Pons (tissue), 1 donor: ENCODE measurements at places on chromosomes 6 and 20.

GRCh38 chr20:63534427-63534830 is 2.7 kb downstream of the PTK6 start:
- DNase-seq: no peak

GRCh38 chr6:90403489-90404381 is 107.1 kb upstream of the BACH2 start:
- peak; percentile 20 for DNase-seq

DNA sequence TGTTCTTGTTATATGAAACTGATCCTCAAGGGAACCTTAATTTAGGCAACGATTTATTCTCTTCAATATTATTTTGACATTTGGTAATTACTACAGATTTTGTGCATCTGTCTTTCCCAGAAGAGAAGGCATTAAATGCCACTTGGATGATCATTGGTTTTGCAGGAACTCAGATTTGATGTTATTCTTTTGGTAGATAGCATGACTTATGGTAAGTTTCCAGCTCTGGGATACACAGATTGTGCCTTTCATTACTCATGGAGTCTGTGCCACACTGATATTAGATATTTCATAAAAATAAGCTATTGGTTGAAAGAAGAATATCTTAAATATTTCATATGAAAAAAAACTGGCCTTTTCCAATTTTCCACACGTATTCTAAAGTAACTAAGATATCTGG is 120.1 kb downstream of the AIG1 start:
- DNase-seq: no peak

DNA sequence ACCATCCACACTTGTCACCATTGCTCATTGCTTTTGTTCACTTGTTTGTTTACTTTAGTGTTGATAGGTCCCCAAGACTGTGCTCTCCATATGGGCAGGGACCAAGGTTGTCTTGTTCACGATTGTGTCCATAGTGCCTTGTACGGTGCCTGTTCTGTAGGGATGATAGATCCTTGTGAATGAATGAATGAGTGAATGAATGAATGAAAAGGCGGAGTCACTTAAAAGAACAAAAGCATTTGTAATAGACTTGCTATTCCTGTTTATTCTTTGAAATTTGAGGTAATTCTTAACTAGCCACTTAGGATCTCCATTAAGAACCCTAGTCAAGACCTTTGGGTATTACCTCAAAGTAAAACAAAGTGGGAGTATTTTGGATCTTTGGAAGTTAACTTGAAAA is 47.0 kb downstream of the UTRN start:
- DNase-seq: no peak

DNA sequence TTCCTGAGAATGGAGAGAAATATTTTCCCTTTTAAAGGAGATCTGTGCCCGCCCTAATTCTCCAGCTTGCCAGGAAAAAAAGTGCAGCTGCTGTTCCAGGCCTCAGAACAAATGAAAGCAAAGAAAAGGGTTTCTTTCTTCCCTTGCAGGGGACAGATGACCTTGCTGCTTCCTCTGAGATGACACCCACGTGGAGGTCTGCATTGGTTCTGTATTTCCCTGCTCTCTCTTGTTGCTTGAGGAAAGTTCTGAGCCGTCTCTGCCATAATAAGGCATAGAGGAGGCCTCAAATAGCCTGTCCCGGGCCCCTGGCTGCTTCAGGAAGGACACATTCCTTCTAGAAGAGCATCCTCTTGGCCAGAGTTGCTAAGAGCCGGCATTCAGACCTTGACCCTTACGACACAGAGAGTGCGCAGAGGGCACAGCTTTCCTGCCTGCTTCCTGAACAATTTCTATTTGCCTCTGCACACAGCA is 501.8 kb upstream of the SULF2 start:
- peak; percentile 42 for DNase-seq

- no peak for DNase-seq
These were observed 62.8 kb downstream of the TBXT start for GRCh38 chr6:166104872-166105271.

DNA sequence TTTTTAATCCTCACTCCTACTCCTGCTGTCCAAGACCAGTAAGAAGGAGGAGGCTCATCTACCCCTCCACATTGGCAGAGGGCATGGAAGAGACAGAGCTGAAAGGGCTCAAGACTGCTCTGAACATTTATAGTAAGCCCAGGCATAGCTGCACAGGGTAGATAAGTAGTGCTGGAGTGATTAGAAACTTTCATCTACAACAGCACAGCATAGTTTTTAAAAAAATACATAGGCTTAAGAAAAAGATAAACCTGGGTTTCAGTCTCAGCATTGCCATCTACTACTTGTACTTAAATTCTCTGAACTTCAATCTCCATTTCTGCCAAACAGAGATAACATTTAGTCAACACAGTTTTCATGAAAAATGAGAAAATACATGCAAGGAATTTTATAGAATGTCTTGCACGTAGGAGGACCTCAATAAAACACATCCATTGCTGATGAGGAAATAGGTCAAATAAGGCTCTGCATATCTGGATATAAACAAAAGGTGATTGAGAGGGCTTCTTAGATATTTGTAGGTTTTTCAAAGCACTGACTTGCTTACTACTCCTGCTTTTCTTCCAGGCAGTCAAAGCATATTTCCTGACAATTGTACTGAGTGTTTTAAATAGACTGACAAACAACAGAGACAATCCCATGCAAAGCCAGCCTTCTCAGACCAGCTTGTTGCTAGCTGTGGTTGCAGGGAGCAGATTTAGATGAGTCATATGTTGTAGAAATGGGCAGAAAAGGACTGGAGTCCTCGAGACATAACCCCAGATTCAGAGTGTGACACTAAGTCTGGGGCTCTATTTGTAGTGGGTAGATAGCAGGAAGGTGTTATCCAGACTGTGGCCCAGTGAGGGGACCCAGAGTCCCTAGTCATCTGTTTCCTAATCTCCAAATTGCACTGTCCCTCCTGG is 107.4 kb upstream of the TAB2 start:
- DNase-seq: no peak

DNA sequence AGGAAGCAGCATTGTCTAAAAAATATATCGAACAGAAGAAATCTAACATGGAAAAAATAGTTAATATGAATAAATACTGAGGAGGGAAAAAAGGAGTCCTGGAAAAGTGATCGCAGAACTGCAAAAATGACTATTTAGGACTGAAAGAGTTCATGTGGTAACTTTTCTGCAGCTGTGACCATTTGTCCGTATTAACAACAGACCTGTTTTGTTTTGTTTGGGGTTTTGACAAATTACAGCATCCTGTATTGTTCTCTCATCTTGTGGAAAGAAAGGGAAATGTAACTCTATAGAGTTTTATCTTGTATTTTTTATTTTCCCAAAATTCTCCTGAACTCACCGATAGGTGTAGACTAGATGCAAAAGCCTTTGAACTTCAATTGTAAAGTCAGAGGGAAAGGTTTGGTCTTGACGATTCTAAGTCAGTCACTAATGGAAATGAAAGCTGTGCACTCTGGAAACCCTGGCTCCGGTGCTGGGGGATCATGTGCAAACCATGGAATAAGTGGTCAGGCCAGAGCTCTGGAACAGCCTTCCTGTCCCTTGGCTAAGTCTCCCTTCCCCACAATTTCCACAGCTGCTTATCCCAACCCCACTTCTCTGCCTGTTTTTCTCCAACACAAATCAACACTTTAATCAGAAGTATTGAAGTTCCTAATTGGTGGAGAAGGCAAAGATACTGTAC is 51.2 kb upstream of the MARCKS start:
- DNase-seq: no peak

DNA sequence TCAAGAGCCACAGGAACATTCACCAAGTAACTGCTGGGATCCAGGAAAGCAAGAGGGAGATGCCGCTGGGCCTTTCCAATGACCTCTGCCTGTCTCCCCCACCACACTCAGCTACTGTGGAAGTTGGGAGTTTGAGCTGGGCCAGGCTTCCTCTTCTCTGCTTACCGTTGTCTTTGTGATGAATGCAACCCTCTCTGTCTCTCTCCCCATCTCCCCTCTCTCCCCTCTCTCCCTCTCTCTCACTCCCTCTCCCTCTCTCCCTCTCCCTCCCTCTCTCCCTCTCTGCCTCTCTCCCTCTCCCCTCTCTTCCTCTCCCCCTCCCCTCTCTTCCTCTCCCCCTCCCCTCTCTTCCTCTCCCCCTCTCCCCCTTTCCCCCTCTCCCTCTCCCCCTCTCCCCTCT is 54.8 kb downstream of the EDN3 start:
- no peak for DNase-seq

DNA sequence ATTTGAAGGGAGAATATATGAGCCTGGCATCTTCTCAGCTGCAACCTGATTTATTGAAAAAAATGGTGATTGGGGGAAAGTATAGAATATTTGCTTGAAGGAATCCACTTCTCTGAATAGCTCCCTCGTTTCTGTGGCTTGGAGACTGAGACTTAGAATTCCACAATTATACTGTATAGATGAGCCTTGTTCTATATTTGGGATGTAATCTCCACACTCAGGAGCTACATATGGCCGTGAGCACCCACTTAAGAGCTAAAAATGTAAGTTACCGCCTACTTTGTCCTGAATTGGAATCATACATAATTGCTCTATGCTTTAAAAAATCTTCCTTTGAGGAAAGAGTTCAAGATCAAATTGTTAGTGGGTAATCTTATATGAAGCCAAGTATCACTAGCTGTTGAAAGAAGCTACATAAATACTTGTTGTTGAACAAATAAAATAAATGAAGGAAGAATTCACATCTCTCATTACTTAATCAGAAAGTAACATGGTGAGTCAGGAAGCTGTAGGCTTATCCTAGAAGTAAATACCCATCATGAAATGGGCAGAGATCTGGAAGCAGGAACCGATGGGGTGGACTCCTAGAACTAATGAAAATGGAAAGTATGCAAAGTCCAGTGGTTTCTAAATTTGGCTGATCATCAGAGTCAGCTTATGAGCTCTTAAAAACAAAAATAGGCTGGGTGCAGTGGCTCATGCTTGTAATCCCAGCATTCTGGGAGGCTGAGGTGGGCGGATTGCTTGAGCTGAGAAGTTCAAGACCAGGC is 254.3 kb downstream of the SOX4 start:
- no peak for DNase-seq

- no peak for DNase-seq
These were observed 146.7 kb downstream of the FAM83B start for GRCh38 chr6:54993294-54993693.

DNA sequence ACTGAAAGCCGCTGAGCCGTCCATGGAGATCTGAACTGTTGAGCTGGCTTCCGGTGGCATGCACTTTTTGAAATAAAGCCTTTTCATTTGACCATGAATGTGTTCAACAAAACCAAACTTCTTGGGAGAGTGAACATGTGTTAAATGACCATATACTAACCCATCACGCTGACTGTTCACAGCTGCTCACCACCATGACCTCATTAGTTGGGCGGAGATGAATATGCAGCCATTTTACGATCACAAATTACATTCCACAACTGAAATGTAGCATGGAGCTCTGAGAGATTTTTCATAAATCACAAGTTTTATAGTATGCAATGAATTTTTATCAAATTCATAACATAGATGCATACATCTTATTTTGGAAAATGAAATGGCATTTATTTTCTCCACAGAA is 4.2 kb downstream of the RAMACL start:
- DNase-seq: no peak

GRCh38 chr20:11015440-11015839 is 341.6 kb upstream of the JAG1 start:
- no peak for DNase-seq

GRCh38 chr6:139903411-139904157 is 529.1 kb upstream of the CITED2 start:
- DNase-seq: peak; percentile 61

- no peak for DNase-seq
These were observed 14.4 kb downstream of the SLC22A3 start for GRCh38 chr6:160362556-160362955.

- no peak for DNase-seq
These were observed 77.8 kb downstream of the ESR1 start for GRCh38 chr6:151885234-151885633.

GRCh38 chr6:71157345-71157744 is 131.3 kb upstream of the OGFRL1 start:
- DNase-seq: no peak

DNA sequence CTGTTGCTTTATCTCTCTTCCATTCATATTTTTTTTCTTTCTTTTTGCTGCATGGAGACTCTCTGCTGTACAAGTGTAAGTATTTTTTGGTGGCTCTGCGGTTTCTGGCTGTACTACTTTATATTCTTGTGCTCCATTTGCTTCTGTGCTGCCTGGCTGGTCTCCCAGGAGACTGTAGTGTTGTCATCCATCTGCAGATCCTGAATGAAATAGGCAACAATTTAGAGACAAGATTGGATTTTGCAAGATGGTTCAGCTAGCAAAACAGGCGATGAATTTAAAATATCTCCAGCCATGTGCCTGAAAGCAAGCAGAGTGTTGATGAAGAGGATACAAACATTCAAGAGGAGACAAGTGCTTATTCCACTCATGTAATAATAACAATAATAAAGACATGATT is 75.1 kb upstream of the SCGN start:
- peak; percentile 58 for DNase-seq

DNA sequence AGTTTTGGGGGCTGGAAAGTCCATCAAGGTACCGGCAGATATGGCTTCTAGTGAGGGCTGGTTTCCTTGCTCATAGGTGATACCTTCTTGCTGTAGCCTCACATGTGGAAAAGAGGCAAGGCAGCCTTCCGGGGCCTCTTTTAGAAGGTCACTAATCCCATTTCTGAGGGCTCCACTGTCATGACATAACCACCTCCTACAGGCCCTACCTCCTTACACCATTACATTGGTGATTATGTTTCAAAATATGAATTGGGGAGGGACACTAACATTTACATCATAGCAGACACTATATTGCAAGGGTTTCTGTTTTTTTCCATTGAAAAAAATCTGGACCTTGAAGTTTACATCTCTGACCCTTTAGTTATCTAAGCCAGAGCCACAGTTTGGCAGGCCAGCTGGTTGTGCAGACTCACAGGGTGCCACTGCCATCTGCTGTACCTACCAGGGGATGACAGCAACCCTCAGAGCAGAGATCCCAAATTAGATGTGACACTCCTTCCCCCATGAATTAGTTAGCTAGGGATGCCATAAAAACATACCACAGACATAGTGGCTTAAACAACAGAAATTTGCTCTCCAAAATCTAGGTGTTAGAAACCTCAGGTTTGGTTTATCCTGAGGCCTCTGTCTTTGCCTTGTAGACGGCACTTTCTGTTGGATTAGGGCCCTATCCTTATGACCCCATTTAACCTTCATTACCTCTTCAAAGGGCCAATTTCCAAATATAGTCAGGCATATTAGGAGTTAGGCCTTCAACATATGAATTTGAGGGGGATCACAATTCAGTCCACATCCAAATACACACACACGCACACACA is 166.4 kb upstream of the RNF217 start:
- DNase-seq: peak; percentile 63

DNA sequence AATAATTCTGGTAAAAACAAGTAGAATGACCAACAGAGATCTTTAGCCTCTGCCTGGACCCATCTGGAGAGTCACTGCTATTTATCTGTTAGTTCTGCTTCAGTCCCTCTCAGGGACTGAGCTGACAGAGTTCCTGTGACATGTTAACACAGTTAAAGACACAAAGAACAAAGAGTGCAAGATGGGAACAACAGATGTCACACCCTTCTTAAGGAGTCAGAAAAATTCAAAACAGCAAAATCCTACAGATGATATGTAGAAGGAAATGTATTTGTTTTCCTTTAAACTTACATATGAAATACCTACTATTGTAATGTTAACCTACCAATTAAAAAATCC is 102.2 kb downstream of the FYN start:
- DNase-seq: no peak
